Suppressor macrophage treated with lipopolysaccharide for 1 hour (primary cell): ENCODE measurements at places on chromosomes 12 and 14.

DNA sequence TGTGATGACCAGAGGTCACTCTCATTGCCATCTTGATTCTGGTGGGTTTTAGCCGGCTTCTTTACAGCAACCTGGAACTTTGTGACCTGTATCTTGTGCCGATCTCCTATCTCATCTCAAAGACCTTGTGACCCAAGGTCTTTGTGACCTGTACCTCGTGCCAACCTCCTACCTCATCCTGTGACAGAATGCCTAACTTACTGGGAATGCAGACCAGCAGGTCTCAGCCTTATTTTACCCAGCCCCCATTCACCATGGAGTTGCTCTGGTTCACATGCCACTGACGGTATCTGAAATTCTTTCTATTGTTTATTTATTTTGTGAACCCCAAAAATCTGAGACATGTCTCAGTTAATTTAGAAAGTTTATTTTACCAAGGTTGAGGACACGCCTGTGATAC is 7.4 kb upstream of the HSPB8 start:
- no peak for DNase-seq

GRCh38 chr12:93686572-93687356 is 9.6 kb downstream of the CRADD start:
- no peak for DNase-seq

DNA sequence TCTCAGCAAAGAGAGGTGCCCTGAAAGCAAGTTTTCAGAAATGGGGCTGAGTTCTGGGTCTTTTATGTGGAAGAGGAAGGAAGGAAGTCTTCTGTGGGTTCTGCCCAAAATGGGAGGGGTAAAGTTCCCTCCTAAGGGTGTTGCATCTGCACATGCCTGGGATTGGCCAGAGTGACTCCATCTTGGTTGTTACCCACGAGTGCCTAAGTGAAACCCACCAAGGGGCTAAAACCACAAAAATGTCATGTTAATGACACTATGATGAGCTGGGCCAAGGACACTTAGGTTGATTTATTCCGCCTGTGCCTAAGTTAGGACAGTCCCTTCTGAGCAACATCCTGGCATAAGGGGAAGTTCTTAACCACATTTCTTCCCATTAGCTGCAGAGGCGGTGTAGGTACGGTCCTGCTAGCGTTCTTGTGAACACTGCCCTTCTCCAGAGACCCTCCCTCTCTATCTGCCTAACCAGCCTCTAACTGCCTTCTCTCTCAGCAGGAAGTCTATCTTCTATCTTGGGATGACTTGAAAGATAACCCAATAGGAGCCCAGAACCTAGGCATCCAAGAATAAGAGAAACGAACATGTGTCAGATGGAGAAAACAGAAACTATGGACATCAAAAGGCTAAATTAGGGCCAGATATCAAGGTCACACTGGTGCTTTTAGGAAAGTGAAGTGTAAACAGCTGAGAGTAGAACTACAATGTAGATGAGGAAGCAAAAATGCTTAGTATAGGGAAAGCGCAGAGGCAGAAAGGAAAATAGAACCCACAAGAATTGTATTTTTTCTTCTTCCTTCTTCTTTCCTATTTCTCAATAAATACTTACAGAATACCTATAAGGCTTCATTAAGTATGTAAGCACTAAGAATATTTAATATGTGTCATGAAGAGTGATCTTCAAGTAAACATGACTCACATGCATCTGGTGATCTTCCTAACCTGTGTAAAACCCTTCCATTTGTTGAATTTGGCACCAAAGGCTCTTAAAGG is 104.2 kb upstream of the AMN1 start:
- DNase-seq = peak; percentile 92

- DNase-seq = peak; percentile 76
Observed at GRCh38 chr12:29242921-29243431, 93.9 kb downstream of the FAR2 start.
